Right atrium auricular region (tissue), 2 donors: ENCODE measurements at places on chromosomes 5 and 9. TPM values are rescaled to one million over a fixed set of nuclear protein-coding genes. Genes with fewer than 3 reads are reported as not detected.

Gene ANKRD33B
- total RNA-seq = 4.7 TPM

Gene PRR16
- total RNA-seq = 1.7 TPM

Gene SPATA31A3
- total RNA-seq = not detected

Gene DMRT3
- total RNA-seq = not detected

- DNase-seq = no peak
Measured at GRCh38 chr5:138792195-138792790, 39.1 kb downstream of the CTNNA1 start.

- no peak for DNase-seq
Measured at GRCh38 chr5:11584017-11584416, 320.2 kb downstream of the CTNND2 start.

DNA sequence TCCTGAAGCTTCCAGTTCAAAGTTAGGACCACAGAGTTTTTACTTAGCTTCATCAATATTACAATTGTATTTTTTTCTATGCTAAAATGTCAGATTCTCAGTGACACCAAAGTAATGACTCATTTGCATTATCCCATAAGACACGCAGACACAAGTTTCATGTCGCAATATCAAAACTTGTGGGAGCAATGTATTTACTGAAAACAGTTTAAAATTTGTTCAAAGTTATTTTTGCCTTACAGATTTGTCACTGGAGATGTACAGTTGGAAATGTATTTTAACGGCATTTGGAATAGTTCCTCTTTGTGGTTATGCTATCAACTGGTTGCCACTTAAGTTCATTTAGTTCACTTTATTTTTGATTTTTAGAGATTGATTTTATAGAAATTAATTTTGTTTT is 36.2 kb upstream of the DAP start:
- no peak for DNase-seq

DNA sequence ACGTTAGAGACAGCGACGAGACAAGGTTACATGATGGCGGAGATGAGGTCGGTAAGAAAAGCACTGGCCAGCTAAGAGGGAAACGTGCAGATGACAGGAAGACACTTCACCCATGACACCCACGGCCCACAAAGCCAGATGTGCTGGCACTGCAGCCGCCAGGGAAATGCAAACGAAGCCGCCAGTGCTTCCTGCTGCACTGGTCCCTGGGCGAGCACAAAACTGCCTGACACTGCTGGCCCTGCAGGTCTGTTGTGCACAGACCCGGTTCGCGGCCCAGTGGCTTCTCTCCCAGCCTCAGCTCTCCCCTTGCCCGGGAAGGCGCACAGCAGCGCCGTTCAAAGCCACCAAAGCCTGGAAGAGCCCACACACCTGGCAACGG is 20.3 kb downstream of the QSOX2 start:
- DNase-seq = no peak

GRCh38 chr9:72022841-72023240 is 37.6 kb downstream of the C9orf57 start:
- DNase-seq = no peak

DNA sequence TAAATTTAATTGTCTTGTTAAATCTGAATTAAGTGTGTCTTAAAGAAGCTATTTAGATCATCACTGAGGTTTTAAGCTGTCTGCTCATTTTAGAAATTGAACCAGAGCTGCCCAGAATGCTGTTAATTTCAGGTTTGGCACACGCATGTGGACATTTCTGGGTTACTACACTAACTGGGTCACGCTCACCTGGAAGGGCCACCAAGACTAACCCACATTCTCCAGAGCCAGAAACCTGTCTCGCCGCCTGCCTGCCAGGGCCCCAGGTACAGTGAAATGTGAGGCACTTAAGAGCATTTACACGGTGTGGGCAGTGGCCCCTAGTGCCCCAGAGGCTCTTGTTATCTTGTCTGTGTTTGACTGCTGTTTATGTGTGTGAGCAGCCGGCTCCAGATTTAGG is 46.6 kb downstream of the ATP10B start:
- DNase-seq = no peak

DNA sequence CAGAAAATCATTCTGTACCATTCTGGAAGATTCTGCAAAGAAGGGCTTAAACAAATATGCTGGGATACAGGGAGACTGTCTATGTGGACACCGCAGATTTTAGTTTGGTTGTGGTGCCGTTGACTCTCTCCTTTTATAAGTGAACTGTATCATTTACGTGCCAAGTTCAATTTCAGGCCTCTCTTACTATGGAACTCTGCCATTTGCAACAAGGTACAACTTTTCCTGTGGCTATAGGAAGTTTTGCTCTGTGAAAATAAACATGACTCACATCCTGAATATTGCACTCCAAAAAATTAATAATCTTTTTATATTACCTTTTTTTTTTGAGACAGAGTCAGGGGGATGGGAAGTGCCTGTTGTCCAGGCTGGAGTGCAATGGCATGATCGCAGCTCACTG is 29.7 kb upstream of the CSNK1G3 start:
- DNase-seq = no peak

- no peak for DNase-seq
Measured at GRCh38 chr5:97453263-97453662, 270.2 kb upstream of the RIOK2 start.

- no peak for DNase-seq
Measured at GRCh38 chr9:28320616-28321015, 747.3 kb upstream of the C9orf72 start.

- DNase-seq = no peak
Measured at GRCh38 chr5:163193886-163194285, 243.5 kb upstream of the CCNG1 start.

DNA sequence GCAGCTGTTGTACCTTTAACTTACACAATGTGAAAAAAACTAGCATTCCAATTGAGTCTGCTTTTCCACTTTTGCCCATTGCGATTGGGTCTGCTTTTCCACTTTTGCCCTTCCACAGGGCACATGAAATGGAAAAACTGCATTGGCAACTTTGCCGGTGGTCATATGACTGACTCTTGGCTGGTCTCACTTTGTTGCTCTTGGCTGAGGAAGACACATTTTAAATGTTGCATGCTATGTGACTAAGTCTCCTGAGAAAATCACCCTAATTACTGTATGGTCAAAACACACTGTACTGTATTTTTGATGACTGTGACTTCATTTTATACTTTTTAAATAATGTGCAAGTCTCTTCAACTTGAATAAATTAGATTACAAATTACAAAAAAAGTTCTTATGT is 1.6 kb upstream of the OXCT1 start:
- DNase-seq = no peak

GRCh38 chr5:1661831-1662558 is 137.6 kb downstream of the MRPL36 start:
- DNase-seq = peak; percentile 50

GRCh38 chr9:89174291-89174690 is 4.3 kb downstream of the SHC3 start:
- DNase-seq = no peak
